Hair follicular keratinocyte (primary cell): ENCODE measurements at places on chromosomes 2 and 18. TPM values are rescaled to one million over a fixed set of nuclear protein-coding genes. Genes with fewer than 3 reads are reported as not detected.

The CCDC150 gene
- 1.4 and 1.7 TPM in 2 replicates for total RNA-seq

The EGR4 gene
- not detected in 2 replicates for total RNA-seq

The DNER gene
- 4.6 and 8.0 TPM in 2 replicates for total RNA-seq

The SLC11A1 gene
- total RNA-seq = 0.08 TPM in 1 of 2 replicates, not detected in the other

The SLC19A3 gene
- total RNA-seq = 0.08 and 6.6 TPM in 2 replicates

The UGT1A10 gene
- not detected in 2 replicates for total RNA-seq

The CFAP53 gene
- 0.04 and 0.86 TPM in 2 replicates for total RNA-seq

The ANKRD30B gene
- total RNA-seq = not detected in 2 replicates

The GREB1 gene
- 0.31 and 1.0 TPM in 2 replicates for total RNA-seq

The LRP2 gene
- not detected in 2 replicates for total RNA-seq

The CREB1 gene
- total RNA-seq = 18.2 and 32.2 TPM in 2 replicates

The RNF152 gene
- total RNA-seq = 25.5 and 27.3 TPM in 2 replicates

The ADRA2B gene
- total RNA-seq = 0.08 TPM in 1 of 2 replicates, not detected in the other

The ZNF521 gene
- total RNA-seq = not detected in 2 replicates

The ALK gene
- total RNA-seq = under 0.01 TPM in 1 of 2 replicates, not detected in the other

The RALBP1 gene
- total RNA-seq = 64.2 and 67.2 TPM in 2 replicates

The KCNG2 gene
- not detected in 2 replicates for total RNA-seq

The NBAS gene
- total RNA-seq = 30.6 and 38.3 TPM in 2 replicates

The RBKS gene
- total RNA-seq = 0.80 and 3.1 TPM in 2 replicates

The RTKN gene
- total RNA-seq = 117 and 135 TPM in 2 replicates

The MSGN1 gene
- total RNA-seq = not detected in 2 replicates

The AQP4 gene
- total RNA-seq = not detected in 2 replicates

The ITGB6 gene
- total RNA-seq = 58.8 and 59.2 TPM in 2 replicates

The COLEC12 gene
- total RNA-seq = 0.38 TPM in 1 of 2 replicates, not detected in the other

The STPG4 gene
- total RNA-seq = not detected in 2 replicates

The SCG2 gene
- not detected in 2 replicates for total RNA-seq

The MZT2A gene
- total RNA-seq = 293 and 332 TPM in 2 replicates

The ANKRD29 gene
- 4.1 and 8.5 TPM in 2 replicates for total RNA-seq

The PROKR1 gene
- not detected in 2 replicates for total RNA-seq
